Stimulated activated CD4-positive, alpha-beta T cell treated with anti-CD3 and anti-CD28 coated beads, Interleukin-2, amount 100 ng/mL, for 24 hours (primary cell): ENCODE measurements at places on chromosomes 5 and 9.

GRCh38 chr5:56848206-56848605 is 32.9 kb downstream of the MAP3K1 start:
- no peak for DNase-seq

- peak; percentile 71 for DNase-seq
These were observed 30.6 kb upstream of the MATR3 start for GRCh38 chr5:139262742-139263445.

DNA sequence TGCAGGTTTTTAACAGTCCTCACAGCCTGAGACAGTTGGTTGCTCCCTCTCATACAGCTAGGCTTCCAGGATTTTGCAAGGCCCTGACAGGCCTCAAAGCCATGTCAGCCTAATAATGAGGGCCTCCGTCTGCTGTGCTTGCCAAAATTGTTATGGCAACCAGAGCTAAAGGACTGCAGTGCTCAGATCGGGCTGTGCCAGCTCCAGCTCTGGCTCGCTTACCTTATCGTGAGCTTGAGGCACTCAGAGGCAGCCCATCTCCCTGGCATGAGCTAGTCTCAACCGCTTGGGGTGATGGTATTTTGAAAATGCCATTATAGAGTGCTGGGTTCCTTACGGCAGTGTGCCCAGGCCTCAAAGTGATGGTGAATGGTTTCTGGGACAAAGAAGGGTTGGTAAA is 8.4 kb downstream of the MTAP start:
- no peak for DNase-seq

- DNase-seq: no peak
These were observed 241.8 kb downstream of the GAS1 start for GRCh38 chr9:86705490-86705889.

- no peak for DNase-seq
These were observed 177.9 kb downstream of the C9orf50 start for GRCh38 chr9:129442803-129443511.

- no peak for DNase-seq
These were observed 53.3 kb upstream of the PSD2 start for GRCh38 chr5:139742173-139742903.

DNA sequence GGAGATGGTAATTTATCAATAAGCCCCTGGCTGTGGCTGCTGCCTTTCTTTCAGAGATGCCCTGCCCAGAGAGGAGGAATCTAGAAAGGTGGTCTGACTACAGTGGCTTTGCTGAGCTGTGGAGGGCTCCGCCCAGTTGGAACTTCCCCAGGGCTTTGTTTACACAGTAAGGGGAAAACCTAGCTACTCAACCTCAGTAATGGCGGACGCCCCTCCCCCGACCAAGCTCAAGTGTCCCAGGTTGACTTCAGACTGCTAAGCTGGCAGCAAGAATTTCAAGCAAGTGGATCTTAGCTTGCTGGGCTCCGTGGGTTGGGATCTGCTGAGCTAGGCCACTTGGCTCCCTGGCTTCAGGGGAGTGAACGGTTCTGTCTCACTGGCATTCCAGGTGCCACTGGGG is 865.4 kb upstream of the ACO1 start:
- peak; percentile 40 for DNase-seq

DNA sequence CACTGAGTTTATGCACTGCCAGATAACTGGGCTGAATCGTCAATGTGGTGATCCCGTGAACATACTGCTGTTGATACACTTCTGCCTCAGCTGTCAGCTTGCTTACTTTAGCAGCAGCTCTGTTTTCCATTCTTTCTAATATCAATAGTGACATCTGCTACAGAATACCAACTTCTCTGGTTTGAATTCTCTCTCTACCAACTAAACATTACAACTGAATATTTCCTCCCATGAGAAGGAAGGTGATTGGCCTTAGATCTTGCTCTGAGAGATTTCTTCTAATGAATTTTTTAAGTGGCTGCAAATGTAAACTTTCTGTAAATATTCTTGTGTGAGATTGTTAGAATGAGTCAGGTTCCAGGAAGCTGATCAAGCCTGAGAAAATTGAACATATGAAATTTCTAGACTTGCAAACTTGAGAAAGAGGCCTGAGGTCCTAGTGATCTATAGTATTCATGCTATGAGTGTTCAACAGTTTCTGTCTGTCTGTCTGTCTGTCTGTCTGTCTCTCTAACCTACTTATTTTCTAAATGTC is 205.5 kb upstream of the CDKN2B start:
- DNase-seq: no peak

DNA sequence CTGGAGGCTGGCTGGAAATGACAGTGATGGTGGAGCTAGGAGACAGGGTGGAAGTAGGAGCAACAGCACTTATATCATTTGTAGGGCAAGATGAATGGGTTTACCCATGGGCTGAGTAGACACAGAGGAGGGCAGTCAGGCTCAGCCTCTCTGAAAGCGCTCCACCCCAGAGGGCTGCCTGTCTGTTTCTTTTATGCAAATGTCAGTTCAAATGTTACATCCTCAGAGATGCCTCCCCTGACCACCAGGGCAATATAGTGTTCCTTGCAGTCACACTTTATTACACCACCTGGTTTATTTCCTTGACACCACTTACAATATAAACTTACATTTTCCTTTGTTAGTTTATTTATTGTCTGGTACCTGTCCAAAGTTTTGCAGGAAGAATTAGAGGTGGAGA is 159.5 kb upstream of the IL12B start:
- DNase-seq: no peak

GRCh38 chr5:61790678-61791077 is 458.6 kb downstream of the ZSWIM6 start:
- DNase-seq: no peak

- DNase-seq: peak; percentile 52
These were observed 99.3 kb downstream of the ACTBL2 start for GRCh38 chr5:57383093-57383861.

DNA sequence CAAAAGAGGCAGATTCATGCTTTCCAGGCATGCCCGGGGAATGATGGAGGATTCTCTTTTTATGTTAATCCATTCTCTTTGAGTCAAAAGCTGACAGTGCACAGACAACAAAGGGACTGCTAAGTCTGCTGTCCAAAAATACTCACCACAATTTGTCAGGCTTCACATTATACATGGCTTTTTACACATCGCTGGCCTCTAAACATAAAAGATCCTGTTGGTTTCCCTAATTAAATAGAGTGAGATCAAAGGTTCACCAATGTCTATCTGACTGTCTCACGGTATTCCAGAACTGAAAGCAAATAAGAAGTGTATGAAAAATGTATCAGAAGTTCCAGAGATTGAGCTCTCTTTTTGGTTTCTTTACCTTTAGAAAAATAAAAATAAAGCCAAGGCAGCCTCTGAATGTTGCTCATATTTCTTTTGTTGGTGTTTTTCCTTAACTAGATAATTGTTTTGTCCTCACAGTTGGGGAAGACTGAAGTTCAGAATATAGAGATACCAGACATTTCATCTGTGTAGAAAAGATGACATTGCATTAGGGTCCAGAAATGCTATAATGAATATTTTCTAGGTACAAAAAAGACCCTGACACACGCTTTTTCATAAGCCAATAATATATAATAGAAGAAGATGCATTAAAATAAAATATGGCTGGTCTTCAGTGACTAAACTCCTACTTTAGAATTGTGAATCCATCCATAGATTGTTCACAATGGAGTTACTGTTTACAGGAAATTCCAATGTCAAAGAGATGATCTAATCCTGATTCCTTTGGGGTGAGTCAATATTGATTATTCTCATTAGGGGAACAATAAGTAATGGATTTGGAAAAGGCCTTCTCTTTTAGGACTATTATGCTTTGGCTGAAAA is 688.2 kb upstream of the CDH6 start:
- no peak for DNase-seq

- no peak for DNase-seq
These were observed 132.0 kb upstream of the RAI14 start for GRCh38 chr5:34524123-34524522.

GRCh38 chr5:103346162-103346748 is 87.7 kb downstream of the MACIR start:
- DNase-seq: no peak

GRCh38 chr5:132487095-132487428 is 3.5 kb downstream of the IRF1 start:
- DNase-seq: peak; percentile 21

GRCh38 chr5:122237906-122238305 is 74.1 kb upstream of the SNCAIP start:
- DNase-seq: no peak

- no peak for DNase-seq
These were observed 32.2 kb upstream of the GALNT10 start for GRCh38 chr5:154158379-154158737.

DNA sequence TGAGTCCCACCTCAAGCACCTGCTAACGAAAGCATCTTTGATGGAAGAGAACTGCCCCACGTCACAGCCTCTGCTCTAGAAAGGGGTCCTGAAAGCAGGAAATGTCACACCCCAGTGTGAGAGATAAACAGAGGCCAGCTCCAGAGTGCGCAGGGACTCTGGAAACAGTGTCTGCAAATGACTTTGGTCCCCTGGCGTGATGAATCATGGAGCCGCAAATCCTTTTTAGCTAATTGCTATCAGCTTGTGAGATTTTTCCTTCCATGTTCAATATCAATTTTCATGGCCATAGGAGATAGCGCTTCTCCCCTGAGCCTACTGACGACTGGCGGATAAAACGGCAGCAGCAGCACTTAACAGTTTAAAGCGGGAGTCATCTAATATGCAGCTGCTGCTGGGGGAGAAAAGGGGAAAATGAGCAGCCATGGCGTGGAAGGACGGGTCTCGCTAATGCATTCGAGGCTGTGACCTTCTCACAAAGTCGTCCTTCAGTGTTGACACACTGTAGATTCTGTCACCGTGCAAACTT is 209.6 kb upstream of the IRX1 start:
- no peak for DNase-seq

DNA sequence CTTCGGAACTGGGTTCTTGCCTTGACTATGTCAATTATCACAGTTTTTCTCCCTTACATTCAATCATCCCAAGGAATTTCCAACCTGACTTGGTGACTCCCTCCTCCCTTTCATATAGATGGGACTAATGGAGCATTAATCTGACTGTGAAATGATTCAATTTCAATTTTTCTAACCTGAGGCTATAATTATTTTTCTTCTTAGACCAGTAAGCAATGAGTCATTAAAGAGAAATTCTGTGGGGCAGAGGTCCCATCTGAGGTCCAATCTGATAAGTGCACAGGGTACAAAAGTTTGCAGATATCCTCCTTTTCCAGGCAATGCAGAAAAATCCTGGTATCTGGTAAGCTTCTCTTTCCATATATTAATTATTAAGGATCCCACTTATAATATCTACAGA is 18.9 kb downstream of the PDE4D start:
- DNase-seq: no peak

GRCh38 chr9:126155756-126156664 is 170.6 kb upstream of the MVB12B start:
- DNase-seq: no peak

DNA sequence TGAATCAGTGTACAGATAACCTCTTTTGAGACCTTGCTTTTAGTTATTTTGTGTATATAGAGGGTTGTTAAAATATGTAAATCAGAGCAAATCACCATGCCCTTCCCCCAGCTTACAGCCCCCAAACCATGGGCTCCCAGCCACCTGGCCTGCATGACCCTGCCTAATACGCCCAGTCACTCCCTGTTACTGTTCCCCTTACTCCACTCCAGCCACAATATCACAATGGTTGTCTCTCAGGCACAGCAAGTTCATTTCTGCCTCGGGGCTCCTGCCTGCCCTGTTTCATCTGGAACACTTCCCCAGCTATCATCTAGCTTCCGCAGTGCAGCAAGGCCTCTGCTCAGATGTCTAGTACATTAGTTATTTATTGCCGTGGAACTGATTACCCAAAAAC is 5.0 kb upstream of the CARD19 start:
- DNase-seq: no peak

- DNase-seq: no peak
These were observed 672.6 kb upstream of the CDH18 start for GRCh38 chr5:20660588-20660987.

DNA sequence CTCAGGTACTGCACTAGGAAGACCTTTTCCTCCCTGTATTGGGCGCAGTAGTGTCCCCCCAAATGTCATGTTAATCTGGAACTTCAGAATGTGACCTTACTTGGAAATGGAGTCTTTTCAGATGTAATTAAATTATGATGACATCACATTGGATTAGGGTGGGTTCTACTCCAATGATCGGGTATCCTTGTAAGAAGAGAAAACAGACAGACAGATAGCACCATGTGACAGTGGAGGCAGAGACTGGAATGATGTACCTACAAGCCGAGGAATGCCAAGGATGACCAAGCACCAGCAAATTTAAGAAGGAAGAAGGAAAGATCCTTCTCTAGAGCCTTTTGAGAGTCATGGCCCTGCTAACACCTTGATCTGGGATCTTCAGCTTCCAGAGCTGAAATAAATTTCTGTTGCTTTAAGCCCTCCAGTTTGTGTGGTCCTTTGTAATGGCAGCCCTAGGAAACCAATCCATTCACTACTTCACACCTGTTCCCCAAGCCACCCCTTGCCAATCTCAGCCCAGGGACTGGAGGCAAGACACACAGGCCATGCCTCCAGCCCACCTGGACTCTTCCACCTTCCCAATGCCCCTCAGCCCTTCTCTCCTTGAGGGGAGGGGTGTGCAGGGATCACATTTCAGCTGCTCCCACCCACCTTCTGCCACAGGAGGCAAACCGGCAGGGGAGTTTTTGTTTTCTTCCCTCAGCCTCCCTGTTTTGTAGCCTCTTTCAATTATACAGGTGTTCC is 1.6 kb downstream of the CCNJL start:
- DNase-seq: no peak

GRCh38 chr9:127210851-127211730 is 53.5 kb upstream of the GARNL3 start:
- DNase-seq: no peak

DNA sequence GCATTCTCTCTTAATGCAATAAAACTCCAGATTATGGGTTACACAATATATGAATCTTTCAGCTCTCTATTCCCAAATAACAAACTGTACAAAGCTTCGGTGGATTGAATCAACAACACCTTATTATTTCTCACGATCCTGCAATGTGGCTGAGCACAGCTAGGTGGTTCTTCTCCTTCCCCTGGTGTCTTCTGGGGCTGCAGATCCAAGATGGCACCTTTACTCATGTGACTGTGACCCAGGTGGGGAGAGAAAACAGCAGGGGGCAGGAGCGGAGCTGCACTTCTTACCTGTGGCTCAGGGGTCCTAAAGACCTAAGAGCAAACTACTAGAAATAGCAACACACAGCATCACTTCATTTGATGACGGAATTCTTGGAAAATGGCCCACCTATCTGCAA is 233.1 kb downstream of the IRX1 start:
- DNase-seq: no peak

DNA sequence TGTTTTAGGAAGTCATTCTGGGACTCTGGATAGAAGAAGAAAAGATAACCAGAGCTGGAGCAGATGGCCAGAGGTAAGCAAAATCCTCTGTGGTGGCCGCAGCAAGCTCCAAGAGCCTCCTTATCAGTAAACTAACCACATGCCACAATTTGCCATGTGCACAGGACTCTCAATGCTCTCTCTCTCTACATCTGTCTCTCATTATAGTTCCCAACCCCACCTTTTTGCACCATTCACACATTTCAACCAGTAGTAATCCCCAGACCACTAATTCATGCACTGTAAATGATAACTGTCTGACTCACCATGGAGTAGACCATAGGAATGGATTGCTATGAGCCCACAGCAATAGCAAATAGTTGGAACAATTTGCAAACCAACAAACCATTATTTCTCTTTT is 526.1 kb downstream of the TLR4 start:
- DNase-seq: no peak
